ENCODE measurements at places on chromosomes 7 and 10. TPM values are rescaled to one million over a fixed set of nuclear protein-coding genes. Genes with fewer than 3 reads are reported as not detected.

The APBB1IP gene
- not detected for total RNA-seq

GRCh38 chr10:70804421-70804808 is 11.3 kb upstream of the SGPL1 start:
- DNase-seq: no peak

GRCh38 chr7:139992353-139993044 is 70.3 kb downstream of the PARP12 start:
- DNase-seq: no peak

GRCh38 chr10:89773081-89773480 is 71.7 kb downstream of the KIF20B start:
- no peak for DNase-seq

DNA sequence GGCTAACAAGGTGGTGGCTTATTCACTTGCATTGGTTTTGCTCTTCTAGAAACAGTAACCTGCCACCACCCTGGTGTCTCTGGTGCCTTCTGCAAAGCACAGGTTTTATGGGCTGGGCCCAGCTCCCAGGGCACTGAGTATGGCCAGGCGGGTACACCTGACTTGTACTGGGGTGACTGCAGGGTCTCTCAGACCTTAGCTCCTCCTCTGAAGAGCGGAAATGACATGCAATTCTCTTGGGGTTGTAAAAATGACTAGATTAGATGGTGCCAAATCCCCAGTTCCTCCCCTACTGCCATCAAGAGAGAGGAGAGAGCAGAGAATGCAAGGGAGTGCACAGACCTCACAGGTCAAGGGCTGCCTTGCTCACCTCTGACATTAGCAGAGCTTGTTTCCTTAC is 14.7 kb downstream of the ESYT2 start:
- DNase-seq: no peak

DNA sequence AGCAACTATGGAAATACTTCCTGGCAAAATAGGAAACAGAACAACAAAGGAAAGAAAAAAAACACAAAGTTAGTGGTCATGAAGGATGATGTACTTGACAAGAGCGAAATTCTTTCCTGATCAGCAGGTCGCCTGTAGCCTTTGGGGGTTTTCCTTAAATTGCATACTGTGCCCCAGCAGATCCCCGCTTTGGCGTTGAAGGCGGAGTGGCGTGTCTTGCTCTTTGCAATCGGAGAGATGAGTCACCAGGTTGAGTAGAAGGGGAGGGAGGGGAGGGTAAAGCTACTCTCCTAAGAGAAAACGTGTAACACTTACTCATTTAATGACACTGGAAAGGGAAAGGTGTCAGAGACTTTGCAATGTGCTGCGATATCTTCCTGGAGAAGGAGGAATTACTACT is 587.2 kb downstream of the SORCS1 start:
- DNase-seq: no peak

GRCh38 chr10:24305551-24306506 is 96.9 kb downstream of the KIAA1217 start:
- no peak for DNase-seq

DNA sequence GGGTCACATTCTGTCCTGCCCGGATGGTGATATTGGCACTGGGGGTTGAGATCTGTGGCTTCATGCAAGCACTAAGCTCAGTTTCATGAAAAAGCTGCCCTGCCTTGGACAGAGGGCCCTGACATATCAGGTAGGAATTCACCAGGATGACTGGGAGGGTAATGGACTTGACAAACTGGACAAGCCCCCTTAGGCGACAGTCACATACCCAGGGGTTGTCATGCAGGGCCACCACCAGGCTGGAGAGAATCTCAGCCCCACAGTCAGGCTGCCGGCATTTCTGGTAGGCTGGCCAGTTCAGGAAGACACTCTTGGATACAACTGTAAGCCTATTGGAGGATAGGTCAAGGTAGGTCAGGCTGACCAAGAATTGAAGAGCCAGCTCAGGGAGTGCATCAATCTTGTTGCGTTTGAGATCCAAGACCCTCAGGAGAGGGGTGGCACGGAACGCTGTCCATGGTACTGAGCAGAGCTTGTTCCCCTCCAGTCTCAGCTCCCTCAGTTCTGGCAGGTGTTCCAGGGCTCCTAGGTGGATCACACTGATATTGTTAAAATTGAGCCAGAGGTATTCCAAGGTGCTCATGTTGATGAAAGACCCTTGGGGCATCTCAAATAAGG is 824 bp downstream of the LRIT2 start:
- peak; percentile 29 for DNase-seq

DNA sequence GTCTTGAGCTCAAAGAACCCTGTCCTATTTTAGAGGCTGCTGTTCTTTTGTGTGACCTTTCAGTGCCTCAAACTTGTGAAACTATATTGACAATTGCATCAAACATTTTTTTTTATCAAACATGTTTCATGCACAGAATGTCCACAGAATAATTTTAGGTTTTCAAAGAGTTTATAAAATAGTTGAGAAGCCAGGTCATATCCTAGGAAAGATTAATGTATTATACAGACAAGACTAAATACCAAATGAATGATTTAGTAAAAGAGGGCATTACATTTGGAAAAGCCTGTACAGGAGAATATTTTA is 67.0 kb downstream of the CDK6 start:
- no peak for DNase-seq

All from neural crest cell (in vitro differentiated cells).